ENCODE measurements at places on chromosomes 13 and 19. TPM values are rescaled to one million over a fixed set of nuclear protein-coding genes. Genes with fewer than 3 reads are reported as not detected.

- DNase-seq, result no peak
Measured at GRCh38 chr19:48461651-48461981, 6.2 kb downstream of the KCNJ14 start.

DNA sequence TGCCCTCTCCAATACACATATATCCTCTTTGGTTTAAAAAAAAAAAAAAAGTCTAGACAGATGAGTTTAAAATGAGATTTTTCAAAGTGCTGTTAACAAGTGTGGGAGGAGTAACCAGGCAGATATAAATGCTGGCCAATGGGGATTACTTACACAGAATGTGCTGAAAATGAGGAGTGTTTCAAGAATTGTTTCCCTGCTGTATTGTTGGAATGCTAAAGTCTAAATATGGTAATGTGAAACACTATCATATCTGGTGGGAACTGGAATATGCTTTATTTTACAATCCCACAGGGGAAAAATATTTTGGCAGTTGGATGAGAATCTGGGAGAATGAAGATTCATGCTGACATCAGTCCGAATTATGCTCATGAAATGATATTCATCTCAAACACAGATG is 250.7 kb downstream of the DCT start:
- DNase-seq, result no peak

GRCh38 chr13:26185720-26186117 is 36.4 kb downstream of the RNF6 start:
- DNase-seq, result no peak

- no peak for DNase-seq
Measured at GRCh38 chr13:51974482-51974881, 36.8 kb downstream of the ATP7B start.

DNA sequence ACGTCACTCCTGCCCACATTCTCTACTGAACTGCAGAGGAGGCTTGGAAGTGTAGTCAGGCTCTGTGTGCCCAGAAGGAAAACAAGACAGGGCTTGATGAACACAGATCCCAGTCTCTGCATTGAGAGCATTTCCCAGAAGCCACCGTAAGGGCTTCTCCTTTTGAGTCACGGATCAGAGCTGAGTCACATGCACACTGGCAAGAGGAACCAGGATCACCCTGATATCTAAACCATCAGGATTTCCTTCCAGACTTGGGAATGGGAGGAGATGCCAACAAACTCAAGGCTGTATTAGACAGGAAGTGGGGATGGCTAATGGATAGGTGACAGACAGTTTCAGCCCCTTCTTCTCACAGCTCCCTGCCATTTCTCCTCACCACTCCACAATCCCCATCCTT is 17.7 kb upstream of the FBXO17 start:
- no peak for DNase-seq

DNA sequence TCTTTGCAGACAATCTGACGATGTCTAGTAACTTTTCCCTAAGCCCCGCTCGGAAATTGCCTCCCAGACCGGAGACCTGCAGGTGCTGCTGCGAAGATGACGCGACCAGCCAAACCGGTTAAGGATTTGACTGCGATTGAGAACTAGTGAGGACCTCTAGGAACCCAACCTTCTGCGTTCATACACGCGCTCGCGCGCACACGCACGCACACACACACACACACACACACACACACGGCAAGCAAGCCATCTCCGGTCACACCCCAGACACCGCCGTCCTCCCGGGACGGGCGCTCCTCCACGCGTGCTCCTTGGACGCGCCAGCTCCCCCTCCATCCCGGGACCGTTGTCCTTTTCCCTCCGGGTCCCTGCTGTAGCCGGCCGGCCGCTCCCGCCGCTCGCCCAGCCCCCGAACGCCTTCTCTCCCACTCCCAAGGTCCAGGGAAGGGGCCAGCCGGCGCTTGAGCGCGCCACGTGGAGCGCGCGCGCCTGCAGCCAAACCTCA is 1.2 kb downstream of the TBC1D4 start:
- DNase-seq, result no peak

DNA sequence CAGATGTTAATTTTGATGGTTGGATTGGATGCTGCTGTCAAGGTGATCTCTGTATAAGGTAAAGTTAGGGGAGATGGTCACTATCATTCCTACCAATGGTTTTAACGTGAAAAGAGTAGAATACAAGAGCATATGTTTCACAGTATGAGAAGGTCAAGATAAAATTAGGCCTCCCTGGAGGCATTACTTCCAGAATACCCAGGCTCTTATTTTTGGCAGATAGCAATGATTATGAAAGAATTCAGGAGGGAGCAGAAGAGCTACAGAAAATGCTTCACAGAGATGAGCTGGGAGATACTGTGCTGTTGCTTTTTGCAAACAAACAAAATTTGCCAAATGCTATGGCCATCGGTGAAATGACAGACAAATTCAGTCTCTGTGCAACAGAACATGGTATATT is 547.5 kb upstream of the SPRY2 start:
- no peak for DNase-seq

- no peak for DNase-seq
Measured at GRCh38 chr13:42525035-42525504, 48.9 kb upstream of the TNFSF11 start.

GRCh38 chr19:51729781-51730180 is 6.0 kb upstream of the HAS1 start:
- no peak for DNase-seq

DNA sequence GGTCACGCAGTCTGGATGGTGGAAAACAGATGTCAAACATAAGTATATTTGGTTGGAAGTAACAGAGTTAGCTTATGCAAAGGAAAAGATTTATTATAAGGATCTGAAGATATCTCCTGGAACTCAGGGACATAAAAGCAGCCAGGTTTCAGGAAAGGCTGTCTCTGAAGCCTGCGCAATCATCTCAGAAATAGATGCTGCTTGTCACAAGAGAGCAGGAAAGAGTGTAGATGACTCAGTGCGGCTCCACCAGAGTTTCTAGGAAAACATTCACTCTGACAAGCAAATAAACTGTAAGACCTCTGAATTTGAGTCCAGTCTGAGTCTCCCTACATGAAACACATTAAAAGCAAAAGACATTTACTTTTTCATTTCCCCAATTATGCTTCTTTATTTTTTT is 220.4 kb upstream of the HTR2A start:
- no peak for DNase-seq

- DNase-seq, result no peak
Measured at GRCh38 chr19:38838208-38838985, 6.8 kb upstream of the ECH1 start.

DNA sequence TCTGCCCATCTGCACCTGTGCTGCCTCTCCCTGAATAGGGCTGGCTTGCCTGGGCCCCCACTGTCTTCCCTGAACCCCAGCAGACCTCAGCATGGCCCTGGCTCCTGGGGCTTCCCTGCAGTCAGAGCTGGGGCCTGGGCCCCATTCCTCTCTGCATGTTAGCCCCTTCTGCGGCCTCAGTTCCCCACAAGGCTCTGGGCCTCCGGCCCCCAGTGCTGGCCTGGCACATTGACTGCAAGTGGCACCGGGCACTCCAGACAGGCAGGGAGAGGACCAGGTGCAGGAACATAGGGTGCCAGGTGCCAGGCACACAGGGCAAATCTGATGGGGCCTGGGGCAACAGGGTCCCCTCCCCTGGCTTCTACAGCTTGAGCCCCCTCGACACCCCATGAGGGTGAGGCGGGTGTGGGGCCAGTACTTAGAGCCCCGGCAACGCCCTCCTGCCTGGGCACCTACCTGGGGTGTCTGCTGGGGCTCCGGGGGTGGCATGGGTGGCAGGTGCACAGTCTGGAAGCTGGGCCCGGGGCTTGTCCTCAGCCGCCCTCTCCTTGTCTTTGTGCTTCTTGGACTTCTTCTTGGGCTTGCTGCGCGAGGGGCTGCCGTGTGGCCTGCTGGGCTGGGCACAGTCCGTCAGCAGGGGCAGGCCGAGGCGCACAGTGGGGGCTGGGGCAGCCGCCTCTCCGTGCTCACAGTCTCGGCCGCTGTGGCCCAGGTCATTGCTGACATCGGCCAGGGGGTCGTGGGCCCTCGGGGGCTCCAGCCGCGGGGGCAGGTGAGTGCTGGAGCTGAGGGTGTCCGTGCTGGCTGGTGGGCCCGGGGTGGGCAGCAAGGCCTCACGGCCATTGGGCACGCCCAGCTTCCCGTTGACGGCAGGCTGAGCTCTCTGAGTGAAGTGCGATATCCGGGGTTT is 12.3 kb upstream of the ISYNA1 start:
- no peak for DNase-seq

DNA sequence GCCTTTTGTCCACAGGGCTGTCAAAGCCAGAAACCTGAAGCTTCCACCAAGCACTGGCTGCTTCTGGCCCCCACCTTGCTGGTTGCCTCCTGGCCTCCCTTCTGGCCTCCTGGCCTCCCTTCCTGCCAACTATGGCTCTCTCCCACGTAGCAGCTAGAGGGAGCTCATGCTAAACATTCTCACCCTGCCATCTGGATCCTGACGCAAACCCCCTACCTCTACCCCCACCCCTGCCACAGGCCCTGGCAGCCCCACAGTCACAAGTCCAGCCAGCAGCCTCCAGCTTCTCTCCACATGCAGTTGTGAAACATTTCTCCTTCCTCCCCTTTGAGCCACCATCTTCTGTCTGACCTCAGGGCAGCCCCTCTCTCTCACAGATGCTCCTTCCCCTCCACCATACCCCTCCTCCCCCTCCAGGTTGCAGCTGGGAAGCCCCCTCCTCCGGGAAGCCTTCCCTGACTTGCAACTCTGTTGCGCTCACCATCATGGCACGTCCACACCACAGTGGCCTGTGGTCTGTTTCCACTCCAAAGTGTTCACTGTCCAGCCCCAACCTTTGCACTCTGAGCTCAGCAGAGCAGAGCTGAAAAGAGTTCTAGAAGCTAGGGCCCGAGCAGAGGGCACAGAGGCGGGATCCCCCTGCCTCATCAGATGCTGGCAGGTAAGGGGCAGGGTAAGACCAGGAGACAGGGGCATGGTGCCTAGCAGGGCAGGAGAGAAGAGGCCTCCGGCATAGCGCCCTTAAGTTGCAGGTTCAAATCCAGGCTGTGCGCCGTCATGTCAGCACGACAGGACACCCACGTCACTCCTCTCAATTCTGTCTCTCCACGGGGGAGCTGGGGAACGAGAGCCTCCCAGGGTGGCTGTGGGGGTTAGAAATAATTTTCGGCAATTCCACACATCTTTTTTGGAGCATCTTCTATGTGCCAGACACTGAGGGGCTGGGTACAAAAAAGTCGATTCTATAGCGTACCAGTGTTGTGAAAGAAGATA is 7.3 kb downstream of the ADGRL1 start:
- no peak for DNase-seq

- no peak for DNase-seq
Measured at GRCh38 chr19:50932018-50932689, 20.7 kb downstream of the KLK5 start.

GRCh38 chr19:4007836-4008539 is 452 bp downstream of the PIAS4 start:
- DNase-seq, result no peak

DNA sequence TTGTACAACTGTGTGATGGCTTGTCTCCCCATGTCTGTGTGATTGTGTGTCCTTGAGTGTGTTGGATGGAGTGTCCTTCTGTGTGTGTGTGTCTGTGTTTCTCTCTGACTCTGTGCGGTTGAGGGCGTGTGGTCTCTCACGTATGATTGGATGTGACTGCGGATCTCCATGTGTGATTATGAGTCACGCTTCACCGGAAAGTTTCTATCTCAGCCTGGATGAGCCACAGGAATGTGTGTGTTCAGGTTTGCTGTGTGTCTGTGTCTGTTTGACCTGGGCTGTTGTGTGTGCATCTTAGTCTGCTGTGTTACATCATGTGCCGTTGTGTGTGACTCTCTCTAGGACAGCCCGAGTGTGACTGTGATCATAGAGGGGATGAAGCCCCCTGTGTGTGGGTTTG is 15.5 kb upstream of the ZNF835 start:
- DNase-seq, result no peak

DNA sequence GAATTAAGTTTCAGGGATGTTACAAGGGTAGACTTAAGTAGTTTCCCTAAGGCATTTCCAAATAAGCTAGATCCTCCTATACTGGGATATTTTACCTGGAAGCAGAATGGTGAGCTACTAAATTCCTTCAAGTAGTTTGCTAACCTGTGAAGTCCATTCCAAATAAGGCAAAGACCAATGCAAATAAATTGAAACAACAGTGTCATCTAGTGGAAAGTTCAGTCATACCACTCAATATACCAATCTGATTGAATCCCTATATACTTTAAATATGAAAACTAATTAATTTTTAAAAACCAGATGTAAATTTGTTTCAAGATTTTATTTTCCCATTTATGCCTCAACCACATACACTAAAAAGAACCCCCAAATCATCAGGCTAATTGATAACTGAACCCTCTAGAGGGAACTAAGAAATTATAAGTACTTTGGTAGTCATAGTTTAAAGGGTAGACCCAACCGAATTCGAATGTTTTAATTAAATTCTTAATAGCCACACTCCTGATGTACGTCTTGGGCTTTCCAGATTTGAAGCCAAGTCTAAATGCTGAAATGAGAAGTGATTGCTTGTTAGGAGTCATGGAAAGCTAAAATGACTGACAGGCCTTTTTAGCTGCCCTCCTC is 223.7 kb downstream of the TBC1D4 start:
- DNase-seq, result no peak

GRCh38 chr13:73337532-73337931 is 278.7 kb downstream of the KLF5 start:
- DNase-seq, result no peak

- DNase-seq, result peak; percentile 41
Measured at GRCh38 chr13:111663953-111664421, 343.5 kb downstream of the TEX29 start.

DNA sequence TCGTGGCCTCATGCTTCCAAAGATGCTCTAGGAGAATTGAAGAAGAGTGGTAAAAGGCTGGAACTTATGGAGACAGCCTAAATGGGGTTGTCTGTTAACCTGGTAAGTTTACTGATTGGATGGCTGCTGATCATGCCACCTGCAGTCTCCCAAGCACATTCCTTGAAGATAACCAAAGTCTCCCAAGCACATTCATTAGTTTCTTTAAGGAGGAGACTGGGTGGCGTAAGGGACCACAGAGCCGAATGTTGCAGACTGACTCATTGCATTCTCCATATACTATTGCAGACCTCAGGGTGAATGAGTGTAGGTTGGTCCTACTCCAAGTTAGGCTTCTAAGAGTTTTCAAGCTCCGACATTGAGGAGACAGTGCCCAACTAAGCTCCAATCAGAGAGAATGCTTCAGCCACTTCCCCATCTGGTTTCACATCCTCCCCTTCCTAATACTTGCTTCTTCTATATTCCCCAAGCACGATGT is at the start of gene IGFL3:
IGFL3 (minus strand) TSS at position 51 of the 478 bp plus-strand sequence; CDS start at position 12, 39 bp downstream.
- no peak for DNase-seq

The SCN1B gene
- total RNA-seq, result 17.3 TPM

The UGGT2 gene
- 32.4 TPM for total RNA-seq

The GPR183 gene
- total RNA-seq, result 32.6 TPM

The SPACA6 gene
- 24.0 TPM for total RNA-seq

The GNA15 gene
- 15.4 TPM for total RNA-seq

The ONECUT3 gene
- not detected for total RNA-seq

The ZNF728 gene
- 3.1 TPM for total RNA-seq

The LRRC4B gene
- 1.6 TPM for total RNA-seq

The ZNF470 gene
- total RNA-seq, result 2.4 TPM

The CYP2A7 gene
- total RNA-seq, result not detected

The MEF2B gene
- total RNA-seq, result 2.0 TPM

The FSTL3 gene
- 193 TPM for total RNA-seq

The TIMM13 gene
- total RNA-seq, result 80.3 TPM

The CD79A gene
- 0.61 TPM for total RNA-seq

The CEACAM3 gene
- 1.6 TPM for total RNA-seq
